ENCODE measurements at places on chromosomes 7 and 10. TPM values are rescaled to one million over a fixed set of nuclear protein-coding genes. Genes with fewer than 3 reads are reported as not detected.

PRSS37 gene
- not detected for total RNA-seq

DNA sequence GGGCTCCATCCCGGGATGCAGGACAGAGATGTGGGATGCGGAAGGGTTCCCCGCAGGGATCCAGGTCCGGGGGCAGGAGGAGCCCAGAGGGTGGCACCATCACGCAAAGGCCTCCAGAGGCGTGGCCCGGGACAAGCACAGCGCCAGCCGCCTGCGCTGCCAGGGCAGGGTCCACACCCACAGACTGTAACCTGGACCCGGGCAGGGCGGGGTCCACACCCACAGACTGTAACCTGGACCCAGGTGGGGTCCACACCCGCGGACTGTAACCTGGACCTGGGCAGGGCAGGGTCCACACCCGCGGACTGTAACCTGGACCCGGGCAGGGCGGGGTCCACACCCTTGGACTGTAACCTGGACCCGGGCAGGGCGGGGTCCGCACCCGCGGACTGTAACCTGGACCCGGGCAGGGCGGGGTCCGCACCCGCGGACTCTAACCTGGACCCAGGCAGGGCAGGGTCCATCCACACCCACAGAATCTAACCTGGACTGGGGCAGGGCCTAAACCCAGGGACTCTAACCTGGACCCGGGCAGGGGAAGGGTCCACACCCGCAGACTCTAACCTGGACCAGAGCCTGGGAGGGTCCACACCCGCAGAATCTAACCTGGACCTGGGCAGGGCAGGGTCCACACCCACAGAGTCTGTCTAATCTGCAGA lies 37.5 kb upstream of the SUN1 start:
- no peak for DNase-seq

- no peak for DNase-seq
Observed at GRCh38 chr10:64115471-64115870, 594.3 kb downstream of the REEP3 start.

DNA sequence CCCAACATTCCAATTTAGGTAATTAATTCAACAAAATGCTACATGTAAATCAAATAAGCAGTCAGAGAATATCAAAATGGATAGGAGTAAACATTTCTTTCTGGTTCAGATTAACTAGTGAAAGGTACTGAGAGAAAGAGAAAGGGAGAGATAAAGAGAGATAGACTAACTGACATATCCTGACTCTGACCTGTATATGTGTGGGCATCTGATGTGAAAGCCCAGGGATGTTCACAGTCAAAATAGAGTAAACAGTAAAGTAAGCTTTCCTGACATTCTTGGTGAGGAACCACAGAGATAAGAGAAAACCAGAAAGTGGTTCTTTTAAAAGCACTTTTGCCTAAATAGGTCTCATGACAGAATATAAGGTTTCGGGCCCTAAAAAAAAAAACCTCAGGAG lies 37.5 kb upstream of the ANK3 start:
- no peak for DNase-seq

- no peak for DNase-seq
Observed at GRCh38 chr7:19752020-19752419, 21.4 kb downstream of the TMEM196 start.

DNA sequence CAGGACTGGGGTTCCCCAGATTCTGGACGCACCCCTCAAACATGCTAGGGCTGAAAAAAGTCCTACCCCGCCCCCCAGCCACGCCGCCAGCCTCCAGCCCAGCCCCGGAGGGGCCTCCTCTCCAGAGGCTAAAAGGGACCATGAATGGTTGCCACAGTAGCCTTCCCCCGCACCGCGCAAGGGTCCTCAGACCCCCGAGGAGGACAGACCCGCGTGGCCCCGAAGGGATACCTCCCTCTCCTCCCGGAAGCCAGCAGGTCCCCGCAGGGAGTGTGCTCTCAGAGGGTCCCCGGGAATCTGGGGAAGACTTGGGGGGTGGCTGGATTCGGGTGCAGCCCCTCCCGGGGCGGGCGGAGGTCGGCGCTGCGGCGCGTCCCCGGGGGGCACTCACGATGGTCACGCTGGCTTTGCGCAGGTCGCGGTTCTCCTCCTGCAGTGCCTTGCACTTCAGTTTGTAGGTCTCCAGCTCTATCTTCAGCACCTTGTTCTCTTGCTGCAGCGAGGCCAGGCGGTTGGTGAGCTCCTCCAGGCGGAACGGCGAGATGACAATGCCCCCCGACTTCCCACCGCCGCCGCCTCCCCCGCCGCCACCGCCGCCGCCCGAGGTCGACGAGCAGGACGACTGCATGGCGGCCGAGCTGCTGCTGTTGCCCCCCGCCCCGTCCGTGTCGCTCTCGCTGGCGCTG lies 482 bp downstream of the CCDC6 start:
- no peak for DNase-seq

GRCh38 chr7:77811516-77812289 lies 13.1 kb downstream of the PHTF2 start:
- DNase-seq: no peak

- no peak for DNase-seq
Observed at GRCh38 chr7:7895754-7896153, 72.8 kb upstream of the GLCCI1 start.

HABP2 gene
- total RNA-seq: not detected

DNA sequence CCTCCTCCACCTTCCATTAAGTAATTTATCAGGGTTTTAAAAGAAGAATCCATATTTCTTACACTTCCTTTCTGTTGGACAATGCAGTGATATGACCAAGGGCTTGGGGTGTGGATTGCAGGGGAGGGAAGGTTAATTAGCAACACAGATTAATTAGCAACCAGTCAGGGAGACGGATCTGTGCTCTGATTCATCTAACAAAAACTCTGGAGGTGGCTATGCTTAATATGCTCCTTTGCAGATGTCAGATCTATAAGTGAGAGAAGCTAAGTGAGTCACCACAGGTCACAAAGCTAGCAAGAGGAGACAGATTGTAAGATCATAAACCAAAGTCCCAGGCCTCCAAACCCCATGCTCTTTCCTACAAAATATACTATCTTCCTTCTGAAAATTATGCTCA lies 178.8 kb upstream of the ITGB1 start:
- no peak for DNase-seq

DNA sequence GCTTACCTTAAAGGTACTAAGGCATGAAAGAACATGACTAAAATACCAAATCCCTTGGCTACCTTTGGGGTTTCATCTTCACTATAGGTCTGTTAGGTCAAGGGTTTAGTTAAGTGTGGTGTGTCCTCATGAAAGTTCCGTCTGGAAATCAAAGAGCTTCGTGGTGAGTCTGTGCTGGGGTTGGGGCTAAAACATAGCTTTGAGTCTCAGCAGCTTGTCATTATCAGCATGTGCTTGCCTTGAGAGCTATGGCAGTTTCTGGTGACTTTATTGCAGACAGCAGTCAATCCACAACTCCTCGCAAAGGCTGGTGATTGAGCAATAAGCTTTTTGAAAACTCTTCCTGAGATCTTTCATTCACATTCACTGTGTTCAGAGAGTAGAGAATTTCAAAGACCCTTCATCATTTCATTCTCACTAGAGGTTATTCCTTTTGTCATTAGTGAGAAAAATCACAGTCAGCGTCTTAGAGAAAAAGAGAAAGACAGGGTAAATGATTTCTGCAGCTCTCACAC lies 53.2 kb upstream of the CCDC6 start:
- DNase-seq: no peak

MRLN gene
- total RNA-seq: not detected

GRCh38 chr10:23955456-23956225 lies 253.3 kb upstream of the KIAA1217 start:
- no peak for DNase-seq

DNA sequence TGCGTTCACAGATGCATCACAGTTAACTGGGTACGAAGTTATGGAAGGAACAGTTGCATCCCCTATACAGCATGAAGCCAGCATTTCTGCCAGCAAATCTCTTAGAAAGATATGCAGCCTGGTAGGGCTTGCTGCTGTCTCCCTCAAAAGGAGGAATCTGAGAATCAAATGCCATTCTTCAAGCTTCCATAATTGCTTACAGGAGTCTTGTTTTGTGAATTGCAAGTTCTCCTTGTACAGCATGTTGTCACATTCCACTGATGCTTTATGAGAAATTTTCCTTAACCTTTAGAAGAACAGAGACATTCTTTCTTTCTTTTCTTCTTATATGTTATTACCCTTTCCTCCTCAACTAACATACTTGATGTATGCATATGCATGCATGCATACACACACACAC lies 134.6 kb downstream of the CHRM2 start:
- no peak for DNase-seq

DNA sequence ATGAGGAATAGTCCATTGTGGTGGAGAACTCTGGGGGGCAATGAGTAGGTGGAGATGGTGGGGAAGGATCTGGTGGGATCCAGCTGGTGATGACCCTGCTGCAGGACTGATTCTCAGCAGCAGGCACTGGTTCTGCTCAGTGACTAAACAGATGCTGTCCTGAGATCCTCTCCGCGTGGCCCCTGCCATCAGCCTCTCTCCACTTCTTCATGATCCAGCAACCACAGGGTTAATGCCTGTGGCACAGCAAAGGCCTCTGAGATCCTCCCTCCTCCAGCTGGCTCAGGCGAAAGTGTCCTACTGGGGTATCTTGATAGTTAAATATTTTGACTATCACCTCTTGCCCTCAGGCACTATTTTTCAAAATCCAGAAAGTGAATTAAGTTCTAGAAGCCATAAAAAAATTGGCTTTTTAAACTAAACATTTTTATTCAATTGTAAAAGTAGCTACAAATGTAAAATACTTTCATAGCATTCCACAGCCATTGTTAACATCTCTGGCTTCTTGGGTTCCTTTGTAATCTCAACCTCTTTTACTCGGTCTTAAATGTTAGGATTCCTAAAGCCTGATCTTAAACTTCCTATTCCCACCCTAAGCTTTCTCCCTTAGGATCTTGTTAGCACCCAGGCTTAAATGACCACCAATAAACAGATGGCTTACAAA lies 13.1 kb downstream of the PLAU start:
- no peak for DNase-seq

Data from Right ventricle myocardium inferior (tissue), 1 donor.